MCF 10A (cell line): ENCODE measurements at places on chromosomes 5 and 9. TPM values are rescaled to one million over a fixed set of nuclear protein-coding genes. Genes with fewer than 3 reads are reported as not detected.

PLAC8L1 gene
- total RNA-seq: 2.5 and 3.0 TPM in 2 replicates

GRCh38 chr5:164860896-164861295 is 1355.5 kb downstream of the MAT2B start:
- no peak for DNase-seq

PAIP1 gene
- 105 and 116 TPM in 2 replicates for total RNA-seq

LCN2 gene
- 7.7 and 41.6 TPM in 2 replicates for total RNA-seq

DNA sequence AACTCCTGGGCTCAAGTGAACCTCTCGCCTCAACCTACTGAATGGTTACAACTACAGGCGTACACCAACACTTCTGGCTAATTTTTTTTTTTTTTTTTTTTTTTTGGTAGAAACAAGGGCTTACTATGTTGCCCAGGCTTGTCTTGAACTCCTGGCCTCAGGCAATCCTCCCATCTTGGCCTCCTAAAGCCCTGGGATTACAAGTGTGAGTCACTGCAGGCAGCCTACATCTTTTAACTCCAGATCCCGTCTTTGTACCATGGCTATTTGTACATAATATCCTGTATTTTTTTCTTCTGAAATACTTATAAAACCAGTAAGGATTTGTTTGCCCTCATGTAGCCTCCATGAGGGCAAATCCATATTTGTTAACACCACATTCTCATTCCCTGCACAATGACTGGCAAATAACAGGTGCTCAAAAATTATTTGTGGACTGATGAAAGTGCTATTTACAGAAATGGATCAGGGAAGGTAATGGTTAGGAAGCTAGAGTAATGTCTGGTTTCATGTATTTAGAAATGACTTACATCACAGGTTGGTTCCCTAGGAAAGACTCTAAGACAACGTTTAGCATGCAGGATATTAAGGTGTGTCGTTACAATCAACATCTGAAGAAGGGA is 51.9 kb upstream of the POU5F2 start:
- DNase-seq: peak; percentile 33

- DNase-seq: no peak
Observed at GRCh38 chr5:5046680-5047502, 93.2 kb upstream of the ADAMTS16 start.

ANKRD18A gene
- 42.0 and 46.0 TPM in 2 replicates for total RNA-seq

RLN2 gene
- total RNA-seq: not detected in 2 replicates

DNA sequence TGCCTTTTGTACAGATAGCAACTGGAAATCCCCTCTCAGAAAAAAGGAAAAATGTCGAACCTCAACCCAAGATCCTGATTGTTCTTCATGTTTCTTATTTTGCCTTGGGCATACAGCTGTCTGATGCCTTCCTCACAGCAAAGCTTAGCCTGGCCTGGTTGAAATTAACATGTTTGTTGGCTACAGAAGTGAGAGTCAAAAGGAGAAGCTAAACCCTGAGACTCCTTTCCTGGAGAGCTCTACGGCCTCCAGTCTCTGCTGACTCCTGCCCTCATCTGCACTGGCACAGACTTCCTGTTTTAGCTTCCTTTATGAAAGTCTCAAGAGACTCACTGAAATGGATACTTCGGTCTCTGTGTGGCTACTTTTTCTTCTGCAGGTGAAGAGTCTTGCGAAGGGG is 186.7 kb downstream of the PARP8 start:
- DNase-seq: no peak

DNA sequence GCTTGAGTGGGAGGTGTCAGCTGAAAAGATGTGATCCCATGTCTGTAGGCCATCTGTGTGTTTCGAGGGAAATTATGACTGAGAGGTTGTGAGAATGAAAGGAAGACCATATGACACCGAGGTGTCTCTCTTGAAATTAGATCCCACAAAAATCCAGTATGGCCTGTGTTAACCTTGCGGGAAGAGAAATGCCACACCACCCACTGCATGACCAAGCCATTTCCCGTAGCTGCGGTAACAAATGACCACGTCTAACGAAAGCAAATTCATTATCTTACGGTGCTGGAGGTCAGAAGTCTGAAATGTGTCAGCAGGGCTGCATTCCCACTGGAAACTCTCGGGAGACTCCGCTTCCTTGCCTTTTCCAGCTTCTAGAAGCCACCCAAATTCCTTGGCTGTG is 11.6 kb downstream of the C9orf57 start:
- no peak for DNase-seq

ARAP3 gene
- 19.8 and 22.8 TPM in 2 replicates for total RNA-seq

- DNase-seq: no peak
Observed at GRCh38 chr9:7892975-7893374, 93.4 kb upstream of the DMAC1 start.

GRCh38 chr9:26754509-26755164 is 138.0 kb downstream of the CAAP1 start:
- no peak for DNase-seq

IGFBPL1 gene
- total RNA-seq: not detected in 2 replicates

DNA sequence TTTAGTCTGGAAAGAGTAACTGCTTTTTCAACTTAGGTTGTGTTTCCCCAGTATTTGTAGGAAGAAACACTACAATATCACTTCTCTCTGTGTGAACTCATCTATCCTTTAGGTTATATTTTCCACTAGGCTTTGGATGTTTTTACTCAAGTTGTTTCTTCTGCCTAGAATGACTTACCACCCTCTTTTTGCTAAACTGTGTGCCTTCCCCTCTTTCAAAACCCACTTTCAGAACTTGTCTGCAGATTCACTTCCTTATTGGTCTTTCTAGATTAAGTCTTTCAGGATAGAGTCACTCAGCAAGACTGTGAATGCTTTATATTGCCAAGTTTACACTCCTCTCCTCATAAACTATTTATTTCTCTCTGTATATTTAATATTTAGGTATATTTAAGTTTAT is 14.2 kb upstream of the CAST start:
- DNase-seq: no peak

- DNase-seq: peak; percentile 20
Observed at GRCh38 chr5:132821791-132822190, 8.7 kb downstream of the SHROOM1 start.

CORO2A gene
- 3.4 and 3.9 TPM in 2 replicates for total RNA-seq

DNA sequence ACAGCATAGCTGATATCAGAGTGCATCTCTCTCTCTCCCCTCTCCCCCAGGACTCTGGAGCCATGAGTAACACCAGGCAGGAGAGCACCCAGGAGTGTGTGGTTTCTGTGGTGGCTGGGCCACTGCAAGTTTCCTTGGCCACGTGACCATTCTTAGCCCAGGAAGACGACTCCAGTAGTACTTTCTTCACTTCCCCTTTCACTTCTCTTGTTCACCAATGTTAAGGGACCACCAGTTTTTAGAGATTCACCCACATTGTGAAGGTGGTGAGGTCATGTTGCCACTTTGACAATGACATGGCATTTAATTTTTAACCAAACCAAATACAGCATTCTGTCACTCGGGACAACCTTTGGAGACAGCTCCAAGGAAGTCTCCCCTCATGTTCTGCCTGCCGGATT is 17.9 kb upstream of the DAPK1 start:
- DNase-seq: no peak
